ENCODE measurements at places on chromosomes 6 and 20. TPM values are rescaled to one million over a fixed set of nuclear protein-coding genes. Genes with fewer than 3 reads are reported as not detected.

The SHLD1 gene
- 8.5 TPM for total RNA-seq

DNA sequence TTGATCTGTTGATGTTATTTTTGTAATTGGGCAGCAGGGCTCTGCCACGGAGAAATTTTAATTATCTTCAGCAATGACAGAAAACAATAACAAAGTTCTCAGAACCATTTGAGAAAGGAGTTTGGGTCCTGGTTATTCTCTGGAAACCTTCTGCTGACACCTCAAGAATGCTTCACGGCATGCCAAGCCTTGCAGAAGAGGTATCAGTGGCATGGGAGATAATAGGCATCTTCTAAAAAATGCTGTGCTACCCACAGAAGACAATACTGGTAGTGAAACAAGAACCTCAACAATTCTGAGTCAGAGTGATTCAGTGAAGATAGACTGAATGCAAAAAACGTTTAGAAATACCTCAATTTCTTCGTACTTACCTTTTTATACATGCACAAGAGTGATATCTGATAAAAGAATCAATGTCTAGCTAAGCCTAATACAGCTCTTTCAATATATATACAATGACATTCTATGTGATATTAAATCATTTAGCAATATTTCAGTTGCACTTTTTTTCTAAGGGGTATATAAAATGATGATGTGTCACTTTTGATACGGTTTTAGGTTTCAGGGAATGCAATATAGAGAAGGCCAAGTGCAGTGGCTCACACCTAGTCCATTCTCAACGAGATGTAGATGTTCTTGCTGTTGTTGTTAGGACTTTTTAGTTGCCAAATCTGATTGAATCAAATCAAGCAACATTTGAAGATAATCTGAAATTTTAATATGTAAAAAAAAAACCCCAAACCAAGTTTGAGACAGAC lies 110.4 kb upstream of the COL21A1 start:
- no peak overlapping the region for H3K27ac ChIP-seq
- H3K36me3 ChIP-seq = no peaks in the 10 kb centered on the region
- no peaks in the 10 kb centered on the region for H3K4me1 ChIP-seq
- H3K27me3 ChIP-seq = peaks cover 4% of the 10 kb centered on the region
- no peak for DNase-seq
- no peak overlapping the region for H3K4me3 ChIP-seq

- peaks cover 14% of the 10 kb centered on the region for H3K4me1 ChIP-seq
- no peak overlapping the region for H3K4me3 ChIP-seq
- H3K36me3 ChIP-seq = peaks cover 2% of the 10 kb centered on the region
- H3K27ac ChIP-seq = no peak overlapping the region
Measured at GRCh38 chr20:4885877-4886276, 115.4 kb downstream of the SLC23A2 start.

The CST5 gene
- not detected for total RNA-seq

DNA sequence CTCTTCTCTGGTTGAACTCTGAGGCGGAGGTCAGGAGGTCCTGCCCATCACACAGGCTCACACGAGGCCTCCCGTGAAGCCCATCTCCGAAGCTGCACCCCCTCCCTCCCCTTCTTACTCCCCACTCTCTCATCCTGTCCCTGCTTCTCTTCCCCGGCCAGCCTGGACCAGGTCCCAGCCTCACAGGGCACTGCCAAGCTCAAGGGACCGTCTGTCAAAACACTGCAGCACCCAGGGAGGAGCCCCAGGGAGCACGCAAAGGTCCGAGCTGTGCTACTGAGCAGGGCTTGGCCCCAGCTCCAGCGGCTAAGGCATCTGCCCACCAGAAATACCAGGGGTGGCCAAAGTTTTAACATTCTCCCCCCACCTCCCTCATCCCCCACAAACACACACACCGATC lies 70.0 kb downstream of the PSMG4 start:
- peaks cover 5% of the 10 kb centered on the region for H3K4me1 ChIP-seq
- peaks cover 27% of the 10 kb centered on the region for H3K27me3 ChIP-seq
- H3K36me3 ChIP-seq = no peaks in the 10 kb centered on the region
- H3K27ac ChIP-seq = no peak overlapping the region

GRCh38 chr6:154661768-154662167 lies 71.4 kb upstream of the SCAF8 start:
- no peak for DNase-seq
- no peak overlapping the region for H3K27ac ChIP-seq
- peaks cover 5% of the 10 kb centered on the region for H3K27me3 ChIP-seq

The TGM2 gene
- 0.35 TPM for total RNA-seq

DNA sequence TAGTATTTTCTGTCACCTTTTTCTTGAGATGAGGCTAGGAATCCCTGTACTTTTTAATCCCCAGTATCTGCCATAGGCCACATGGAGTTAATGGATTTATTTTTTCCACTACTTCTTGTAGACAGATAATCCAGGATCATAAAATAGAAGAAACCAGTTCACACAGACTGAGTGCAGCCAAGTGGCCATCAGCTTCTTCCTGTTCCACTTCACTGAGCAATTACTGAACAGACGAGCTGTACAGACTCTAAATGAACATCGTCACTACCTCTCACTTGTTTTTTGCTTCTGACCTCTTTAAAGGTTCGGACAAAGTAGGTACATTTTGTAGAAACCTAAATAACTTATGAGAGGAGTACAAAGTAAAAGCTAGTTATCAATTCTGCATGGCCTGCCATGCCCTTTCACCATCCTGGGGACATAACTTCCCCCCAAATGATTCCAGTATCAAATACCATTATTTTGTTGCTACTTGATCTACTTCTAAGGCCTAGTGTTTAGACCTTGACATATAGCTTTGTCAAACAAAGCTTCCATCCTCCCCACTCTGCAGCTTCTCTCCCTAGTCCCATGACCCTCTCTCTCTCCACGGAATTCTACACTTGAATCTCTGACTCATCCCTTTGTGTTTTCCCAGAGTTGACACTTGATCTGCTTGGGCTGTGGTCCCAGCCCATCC lies 34.4 kb upstream of the ARHGAP18 start:
- no peak for DNase-seq
- no peak overlapping the region for H3K4me3 ChIP-seq
- H3K27ac ChIP-seq = no peak overlapping the region

The OOEP gene
- total RNA-seq = 0.40 TPM

DNA sequence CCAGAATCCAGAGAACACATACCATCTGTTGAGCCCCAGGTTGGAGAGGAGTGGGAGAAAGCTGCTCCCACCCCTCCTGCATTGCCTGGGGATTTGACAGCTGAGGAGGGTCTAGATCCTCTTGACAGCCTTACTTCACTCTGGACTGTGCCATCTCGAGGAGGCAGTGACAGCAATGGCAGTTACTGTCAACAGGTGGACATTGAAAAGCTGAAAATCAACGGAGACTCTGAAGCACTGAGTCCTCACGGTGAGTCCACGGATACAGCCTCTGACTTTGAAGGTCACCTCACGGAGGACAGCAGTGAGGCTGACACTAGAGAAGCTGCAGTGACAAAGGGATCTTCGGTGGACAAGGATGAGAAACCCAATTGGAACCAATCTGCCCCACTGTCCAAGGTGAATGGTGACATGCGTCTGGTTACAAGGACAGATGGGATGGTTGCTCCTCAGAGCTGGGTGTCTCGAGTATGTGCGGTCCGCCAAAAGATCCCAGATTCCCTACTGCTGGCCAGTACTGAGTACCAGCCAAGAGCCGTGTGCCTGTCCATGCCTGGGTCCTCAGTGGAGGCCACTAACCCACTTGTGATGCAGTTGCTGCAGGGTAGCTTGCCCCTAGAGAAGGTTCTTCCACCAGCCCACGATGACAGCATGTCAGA lies 77.4 kb downstream of the ASXL1 start:
- DNase-seq = no peak
- H3K4me3 ChIP-seq = no peak overlapping the region
- no peaks in the 10 kb centered on the region for H3K27me3 ChIP-seq
- H3K36me3 ChIP-seq = peaks cover 49% of the 10 kb centered on the region

GRCh38 chr6:100420711-100421110 lies 44.0 kb downstream of the SIM1 start:
- H3K27me3 ChIP-seq = peaks cover 29% of the 10 kb centered on the region
- H3K4me1 ChIP-seq = no peaks in the 10 kb centered on the region
- H3K36me3 ChIP-seq = no peaks in the 10 kb centered on the region
- H3K27ac ChIP-seq = no peak overlapping the region
- no peak for DNase-seq
- H3K4me3 ChIP-seq = no peak overlapping the region

The SLC18B1 gene
- total RNA-seq = 6.4 TPM
